ENCODE measurements at places on chromosomes 4 and X. TPM values are rescaled to one million over a fixed set of nuclear protein-coding genes. Genes with fewer than 3 reads are reported as not detected.

Gene SHISA3
- 55.5 TPM for total RNA-seq

GRCh38 chr4:100079264-100079663, 111.0 kb downstream of the DDIT4L start:
- no peaks in the 10 kb centered on the region for H3K27me3 ChIP-seq
- H3K4me1 ChIP-seq = no peaks in the 10 kb centered on the region
- no peak overlapping the region for H3K27ac ChIP-seq
- no peaks in the 10 kb centered on the region for H3K36me3 ChIP-seq

GRCh38 chrX:82087699-82088098, 885.8 kb downstream of the SH3BGRL start:
- no peaks in the 10 kb centered on the region for H3K36me3 ChIP-seq
- H3K27ac ChIP-seq = no peak overlapping the region
- no peaks in the 10 kb centered on the region for H3K4me1 ChIP-seq
- no peak overlapping the region for H3K4me3 ChIP-seq
- no peak for DNase-seq

GRCh38 chr4:74093981-74094623, 4.9 kb downstream of the CXCL2 start:
- no peaks in the 10 kb centered on the region for H3K27me3 ChIP-seq
- DNase-seq = no peak
- no peaks in the 10 kb centered on the region for H3K36me3 ChIP-seq

DNA sequence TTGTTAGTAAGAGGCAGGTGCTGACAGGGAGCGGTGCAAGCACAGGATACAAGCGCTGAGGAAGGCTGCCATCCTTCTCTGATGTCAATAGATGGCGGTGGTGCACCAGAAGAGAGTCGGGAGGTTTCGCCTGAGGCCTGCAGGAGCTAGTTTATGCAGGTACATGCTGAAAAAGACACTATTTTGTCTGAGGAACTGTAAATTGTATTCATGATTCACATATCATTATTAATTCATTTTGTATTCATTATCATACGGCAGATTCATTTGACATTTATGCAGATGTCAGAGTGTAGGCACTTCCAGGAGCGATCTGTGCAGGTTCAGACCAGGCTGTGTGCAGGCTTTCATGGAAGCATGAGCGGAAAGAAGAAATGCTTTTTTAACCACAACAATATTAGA, 824.0 kb downstream of the STIM2 start:
- DNase-seq = peak; percentile 13
- no peaks in the 10 kb centered on the region for H3K27me3 ChIP-seq
- no peak overlapping the region for H3K4me3 ChIP-seq
- H3K36me3 ChIP-seq = no peaks in the 10 kb centered on the region
- no peak overlapping the region for H3K27ac ChIP-seq

All from tibial nerve (tissue), 4 donors.